Activated naive CD8-positive, alpha-beta T cell treated with anti-CD3 and anti-CD28 coated beads for 36 hours (primary cell): ENCODE measurements at places on chromosomes 1 and 21.

- DNase-seq = no peak
Observed at GRCh38 chr1:39657402-39657801, 14.5 kb downstream of the NT5C1A start.

DNA sequence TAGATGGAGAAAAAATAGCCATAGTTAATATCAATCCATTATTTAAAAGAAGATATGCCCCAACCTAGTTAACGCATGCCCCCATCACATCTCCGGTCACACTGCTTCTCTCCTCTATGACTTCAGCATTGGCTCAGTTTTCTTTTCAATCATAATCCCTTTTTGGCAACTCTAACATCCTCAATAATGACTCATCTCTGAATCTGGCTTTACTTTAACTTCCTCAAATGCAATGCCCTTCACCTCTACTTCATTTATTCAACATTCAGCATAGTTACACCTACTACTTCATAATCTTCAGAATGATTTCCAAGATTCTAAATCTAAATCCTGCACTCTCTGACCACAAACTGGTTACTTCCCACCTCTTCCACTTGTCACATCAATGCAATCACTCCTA lies 417.3 kb downstream of the USH2A start:
- no peak for DNase-seq

GRCh38 chr1:78070758-78071157 lies 25.0 kb downstream of the GIPC2 start:
- DNase-seq = no peak

DNA sequence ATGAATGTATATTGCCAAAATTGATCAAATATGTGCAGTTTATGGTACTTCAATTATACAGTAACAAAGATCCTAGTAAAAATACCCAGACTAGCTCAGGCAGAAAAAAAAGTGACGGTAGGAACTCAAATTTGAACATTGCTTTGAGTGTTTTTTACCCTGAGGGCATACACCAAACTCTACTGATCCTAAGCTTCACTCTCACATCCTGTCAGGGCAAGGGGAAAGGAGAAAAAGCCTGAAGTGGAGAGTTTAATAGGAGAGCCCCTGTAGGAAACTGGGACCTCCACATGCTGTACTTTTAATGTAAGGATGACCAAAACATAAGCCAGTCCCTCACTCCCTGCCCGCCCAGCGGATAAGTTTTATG lies 59.8 kb upstream of the GNG12 start:
- DNase-seq = no peak

DNA sequence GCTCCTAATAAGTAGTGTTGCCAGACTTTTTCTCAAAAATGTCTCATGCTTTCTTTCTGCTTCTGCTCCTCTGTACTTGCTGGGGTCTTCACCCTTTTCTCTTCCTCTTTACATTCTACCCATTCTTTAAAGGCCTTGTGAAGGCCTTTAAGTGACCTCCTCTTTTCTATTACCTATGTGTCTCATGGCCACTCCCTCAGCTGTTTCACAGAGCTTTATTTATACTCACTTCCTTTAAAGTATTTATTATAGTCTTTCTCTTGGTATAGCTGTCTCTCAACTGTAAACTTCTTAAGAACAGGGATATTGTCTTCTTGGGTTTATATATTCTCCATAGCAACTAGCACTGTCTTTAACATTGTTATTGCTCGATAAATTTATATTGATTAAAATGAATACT lies 792 bp downstream of the GOLPH3L start:
- DNase-seq = no peak

DNA sequence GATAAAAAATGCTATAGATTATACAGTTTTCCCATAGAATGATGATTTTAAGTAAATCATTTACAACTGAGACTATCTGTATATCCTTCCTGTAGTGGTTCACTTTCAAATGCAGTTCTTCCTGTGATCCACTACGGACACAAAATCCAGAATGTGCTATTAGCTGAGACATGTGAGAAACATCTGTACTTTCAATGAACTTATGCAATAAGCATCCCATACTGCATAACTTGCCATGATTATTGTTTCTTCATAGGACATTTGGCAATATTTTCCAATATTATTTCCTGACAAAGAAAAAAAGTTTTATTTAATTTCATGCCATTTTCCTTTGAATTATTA lies 83.5 kb upstream of the PRDX6 start:
- no peak for DNase-seq

GRCh38 chr1:230144758-230145504 lies 77.9 kb downstream of the GALNT2 start:
- DNase-seq = no peak

DNA sequence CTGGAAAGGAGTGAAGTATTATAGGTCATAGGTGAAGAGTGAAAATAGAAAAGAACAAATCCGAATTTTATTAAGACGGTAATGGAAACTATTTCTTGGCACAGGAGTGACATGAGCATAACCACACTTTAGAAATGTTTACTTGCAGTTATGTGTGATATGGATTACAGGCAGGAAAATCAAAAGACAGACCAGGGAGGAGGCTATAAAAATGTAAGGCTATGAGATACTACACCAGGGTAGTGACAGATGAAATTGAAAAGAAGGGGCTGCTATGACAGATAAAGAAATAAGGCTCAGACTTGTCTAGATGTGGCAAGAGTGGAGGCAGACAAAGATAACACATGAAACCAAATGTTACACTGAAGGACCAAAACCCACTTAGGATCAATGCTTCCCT lies 31.7 kb downstream of the GPATCH2 start:
- no peak for DNase-seq

GRCh38 chr1:65269612-65270011 lies 39.7 kb upstream of the DNAJC6 start:
- DNase-seq = no peak

GRCh38 chr1:17865912-17866739 lies 111.0 kb downstream of the ACTL8 start:
- no peak for DNase-seq

DNA sequence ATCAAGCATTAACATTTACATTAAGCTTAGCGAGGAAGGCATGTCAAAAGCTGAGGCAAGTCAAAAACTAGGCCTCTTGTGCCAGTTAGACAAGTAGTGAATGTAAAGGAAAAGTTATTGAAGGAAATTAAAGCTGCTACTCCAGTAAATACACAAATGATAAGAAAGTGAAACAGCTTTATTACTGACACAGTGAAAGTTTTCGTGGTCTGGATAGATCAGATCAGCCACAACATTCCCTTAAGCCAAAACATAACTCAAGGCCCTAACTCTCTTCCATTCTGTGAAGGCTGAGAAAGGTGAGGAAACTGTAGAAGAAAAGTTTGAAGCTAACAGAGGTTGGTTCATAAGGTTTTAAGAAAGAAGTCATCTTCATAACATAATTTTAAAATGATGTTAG lies 131.9 kb downstream of the VAV3 start:
- DNase-seq = no peak

DNA sequence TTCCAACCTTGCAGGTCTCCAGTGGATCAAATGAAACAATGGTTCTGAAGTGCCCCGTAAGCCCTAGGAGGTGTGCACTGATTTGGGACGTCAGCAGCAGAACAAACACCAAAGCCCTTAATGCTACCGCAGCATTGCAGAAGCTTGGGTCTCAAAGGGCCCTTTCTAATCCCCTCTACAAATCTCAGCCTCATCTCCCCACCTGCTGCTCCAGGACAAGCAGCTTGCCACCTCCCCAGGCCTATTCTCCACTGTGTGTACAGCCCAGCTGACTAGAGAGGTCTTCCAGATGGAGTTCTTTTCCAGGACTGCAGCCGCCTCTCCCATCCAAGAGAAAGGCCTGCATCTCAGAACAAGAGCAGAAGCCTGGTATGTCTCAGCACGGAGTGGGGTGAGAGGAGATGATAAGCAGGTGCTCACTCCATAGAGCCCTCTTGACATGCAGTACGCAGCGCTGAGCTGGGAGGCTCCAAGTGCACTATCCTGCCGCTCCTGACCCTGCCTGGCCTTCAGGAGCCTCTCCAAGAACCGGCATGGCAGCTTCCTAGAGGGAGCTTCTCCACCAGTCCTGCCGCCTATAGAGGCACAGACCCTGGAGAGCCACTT lies 46.3 kb downstream of the MRPL37 start:
- no peak for DNase-seq

DNA sequence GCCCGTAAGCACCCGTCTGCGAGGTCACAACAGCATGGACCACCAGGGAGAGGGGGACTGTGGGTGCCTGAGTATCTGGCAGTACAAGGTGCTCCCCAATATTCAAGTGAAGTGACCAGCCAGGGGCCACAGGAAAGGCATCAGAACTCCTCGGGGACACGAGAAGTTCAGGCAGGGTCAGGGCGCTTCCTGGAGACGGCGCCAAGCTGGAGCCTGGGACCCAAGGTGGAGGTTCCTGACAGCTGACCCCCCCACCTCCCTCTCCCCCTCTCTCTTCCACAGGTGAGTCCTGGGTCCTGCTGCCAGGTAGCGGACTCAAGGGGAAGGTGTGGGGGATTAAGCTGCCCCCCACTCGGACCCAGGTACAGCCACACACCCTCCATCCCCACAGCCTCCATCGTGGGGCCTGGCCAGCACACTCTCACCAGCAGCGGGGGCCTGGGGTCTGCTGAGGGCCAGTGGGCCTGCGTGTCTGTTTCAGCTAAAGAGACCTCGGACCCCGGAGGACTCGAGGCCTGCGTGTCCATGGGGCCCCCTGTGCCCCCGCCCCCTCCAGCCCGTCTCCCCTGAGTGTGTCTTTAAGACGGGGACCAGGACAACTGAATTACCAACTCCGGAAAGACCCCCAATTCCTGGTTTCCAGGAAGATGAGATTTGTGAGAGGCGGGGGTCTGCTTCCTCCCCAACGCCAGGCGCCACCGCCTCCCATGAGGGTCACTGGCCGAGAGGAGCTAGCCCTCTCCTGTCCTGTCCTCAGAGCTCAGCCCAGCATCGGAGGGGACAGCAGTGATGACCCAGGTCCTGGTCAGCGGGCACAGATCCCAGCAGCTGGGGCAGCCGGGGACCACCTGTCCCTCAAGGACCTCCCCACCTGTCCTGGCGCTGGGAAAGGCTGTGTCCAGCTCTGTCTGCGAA lies 6.2 kb downstream of the TNFRSF18 start:
- DNase-seq = no peak

DNA sequence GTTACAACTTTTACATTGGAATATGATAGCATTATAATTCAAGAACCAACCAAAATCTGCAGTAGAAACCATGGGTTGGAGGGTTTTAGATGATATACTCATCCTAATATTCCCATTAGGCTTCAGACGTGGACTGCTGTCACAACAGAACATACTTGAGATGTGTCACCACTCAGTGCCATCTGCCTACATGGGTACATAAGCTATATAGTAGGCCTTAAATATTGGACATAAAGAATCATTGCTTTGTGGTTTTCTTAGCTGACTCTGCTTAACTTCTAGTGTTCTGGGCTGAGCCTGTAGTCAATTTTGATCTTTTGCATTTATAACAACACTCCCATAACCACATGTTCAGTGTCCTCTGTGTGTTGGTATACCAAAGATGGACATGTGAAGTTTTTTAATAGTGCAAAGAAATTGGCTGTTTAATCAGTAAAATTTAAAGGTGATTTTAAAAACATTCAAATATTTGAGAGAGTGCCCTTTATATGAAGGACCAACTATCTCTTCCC lies 14.2 kb downstream of the RAP1A start:
- DNase-seq = no peak

DNA sequence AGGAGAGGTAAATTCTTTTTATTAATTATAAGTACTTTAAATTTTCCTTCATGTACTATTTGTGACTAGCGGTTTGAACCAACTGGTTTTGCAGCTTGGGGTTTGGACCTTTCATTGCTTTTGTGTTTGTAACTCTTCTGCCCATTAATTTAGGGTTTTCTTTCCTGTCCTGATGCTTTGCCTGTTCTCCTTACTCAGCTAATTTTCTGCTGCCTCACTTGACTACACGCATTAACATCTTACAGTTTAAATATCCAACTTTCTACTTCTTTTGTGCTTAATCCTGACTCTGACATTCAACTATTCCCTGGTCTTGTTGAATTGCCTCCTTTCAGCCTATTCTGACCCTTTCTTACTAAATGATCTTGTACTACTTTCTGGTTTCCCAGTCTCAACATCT lies 135.6 kb downstream of the PTPRC start:
- no peak for DNase-seq

DNA sequence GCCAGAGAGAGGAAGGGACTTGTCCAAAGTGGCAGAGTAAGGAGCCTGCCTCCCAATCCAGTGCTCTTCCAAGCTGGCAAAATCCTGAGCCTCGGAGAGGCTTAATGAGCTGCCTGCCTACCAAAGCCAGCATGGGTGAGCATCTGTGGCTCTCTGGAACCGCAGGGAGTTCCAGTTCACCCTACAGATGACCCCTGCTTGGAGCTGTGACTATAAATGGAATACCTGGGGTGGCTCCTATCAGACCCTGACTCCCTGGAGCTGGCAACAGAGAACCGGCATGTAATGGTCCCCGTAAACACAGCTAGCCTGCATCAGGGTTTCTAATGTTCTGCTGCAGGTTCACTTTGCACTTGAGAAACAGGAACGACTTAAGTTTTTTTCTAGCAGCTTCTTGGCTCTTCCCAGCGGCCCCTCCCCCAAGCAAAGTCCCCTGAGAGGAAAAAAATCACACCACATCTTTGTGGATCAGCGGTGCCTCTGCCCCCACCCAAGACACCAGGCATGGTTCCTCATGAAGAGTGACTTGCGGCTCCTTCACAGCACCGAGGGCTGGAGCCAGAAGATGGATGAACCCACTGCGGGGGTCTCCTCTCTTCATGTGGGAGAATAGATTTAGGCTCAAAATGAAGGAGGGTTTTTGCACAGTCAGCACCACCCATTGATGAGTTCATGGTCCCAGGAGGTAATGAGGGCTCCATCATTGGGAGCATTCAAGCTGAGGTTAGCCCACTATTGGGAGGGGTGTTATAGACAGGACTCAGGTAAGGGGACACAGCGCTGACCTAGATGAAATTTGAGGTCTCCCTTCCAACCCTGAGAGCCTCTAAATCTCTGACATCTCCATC lies 79.0 kb downstream of the SYT2 start:
- DNase-seq = no peak

- DNase-seq = no peak
Observed at GRCh38 chr1:31643976-31644559, 608 bp downstream of the PEF1 start.

DNA sequence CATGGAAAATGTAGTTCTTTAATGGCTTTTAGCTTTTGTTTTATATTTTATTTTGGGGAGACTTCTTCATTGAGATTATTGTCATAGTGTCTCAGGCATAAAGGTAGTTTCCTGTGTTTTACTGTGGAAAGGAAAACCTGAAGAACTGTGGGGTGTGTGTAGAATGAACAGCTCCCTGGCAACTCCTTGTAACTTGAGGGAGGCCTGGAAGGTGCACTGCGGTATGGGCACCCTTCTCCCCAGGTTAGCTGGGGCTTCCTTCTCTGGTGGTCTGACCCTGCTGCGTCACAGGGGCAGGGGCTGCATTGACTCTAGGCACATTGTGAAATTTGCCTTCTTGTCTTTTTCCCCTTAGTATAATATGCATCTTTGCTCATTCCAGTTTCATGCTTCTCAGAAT lies 1.7 kb downstream of the ATP1B1 start:
- no peak for DNase-seq

GRCh38 chr21:46603228-46603627 lies 1.7 kb downstream of the S100B start:
- DNase-seq = no peak

DNA sequence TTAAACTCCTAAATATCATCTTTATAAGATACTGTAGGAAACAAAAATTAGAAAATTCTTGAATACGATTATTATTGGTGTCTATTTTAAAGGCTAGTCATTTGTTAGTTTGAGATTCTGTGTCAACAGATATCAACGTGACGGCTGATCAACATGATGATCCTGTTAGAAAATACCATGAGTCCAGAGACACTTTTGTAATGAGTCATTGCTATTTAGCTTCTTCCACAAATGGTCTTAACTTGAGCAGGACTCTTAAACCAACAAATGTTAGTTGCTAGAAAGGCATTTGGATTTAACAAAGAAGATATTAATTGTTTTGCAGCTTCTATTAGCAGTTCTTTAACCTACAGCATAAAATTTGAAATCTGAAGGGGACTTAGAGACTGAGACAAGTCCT lies 131.2 kb downstream of the TGFB2 start:
- no peak for DNase-seq
